ENCODE measurements at places on chromosomes 2 and 18.

GRCh38 chr18:75121266-75121665, 87.7 kb downstream of the PTGR3 start:
- no peak for DNase-seq

DNA sequence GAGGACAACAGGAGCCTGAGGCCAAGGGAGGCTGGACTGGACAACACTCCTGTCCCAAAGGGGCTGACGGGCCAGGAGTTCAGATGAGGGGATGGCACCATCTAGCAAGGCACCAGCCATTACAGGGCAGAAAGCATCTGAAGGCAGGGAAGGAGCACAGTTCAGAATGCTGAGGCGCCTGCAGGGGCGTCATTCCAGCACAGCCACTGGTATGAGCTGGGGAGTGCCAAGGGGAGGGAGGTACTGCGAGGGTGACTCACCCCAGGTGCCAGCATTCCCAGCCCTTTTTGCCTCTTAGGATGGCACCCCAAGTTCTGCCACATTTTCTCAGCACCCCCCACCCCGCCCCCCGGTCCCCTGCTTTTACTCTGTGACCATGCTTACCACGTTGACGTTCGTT, 129.8 kb upstream of the EPAS1 start:
- DNase-seq, result peak; percentile 41

GRCh38 chr2:26721115-26722032, 28.9 kb downstream of the KCNK3 start:
- no peak for DNase-seq

- DNase-seq, result peak; percentile 62
These were observed 80.0 kb downstream of the ETAA1 start for GRCh38 chr2:67476809-67477790.

- no peak for DNase-seq
These were observed 354.8 kb upstream of the CNTNAP5 start for GRCh38 chr2:123670286-123670685.

GRCh38 chr2:238005528-238005927, 38.7 kb downstream of the UBE2F start:
- DNase-seq, result no peak

GRCh38 chr2:109208071-109208950, 79.3 kb downstream of the SH3RF3 start:
- DNase-seq, result peak; percentile 95

DNA sequence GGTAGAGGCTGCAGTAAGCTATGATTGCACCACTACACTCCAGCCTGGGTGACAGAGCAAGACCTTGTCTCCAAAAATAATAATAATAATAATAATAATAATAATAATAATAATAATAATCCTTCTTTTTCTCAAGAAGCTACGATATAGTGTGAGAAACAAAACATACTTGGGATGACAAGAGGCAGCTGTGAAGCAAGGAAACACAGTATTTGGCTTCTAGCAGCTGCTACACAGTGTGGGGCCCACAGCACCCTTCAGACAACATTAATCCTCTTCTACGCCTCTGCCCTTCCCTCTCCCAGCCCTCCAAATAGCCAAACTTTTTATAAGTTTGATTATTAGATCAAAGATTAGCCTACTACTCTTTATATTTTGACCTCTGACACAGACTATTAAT, 62.2 kb downstream of the MYOM1 start:
- no peak for DNase-seq

DNA sequence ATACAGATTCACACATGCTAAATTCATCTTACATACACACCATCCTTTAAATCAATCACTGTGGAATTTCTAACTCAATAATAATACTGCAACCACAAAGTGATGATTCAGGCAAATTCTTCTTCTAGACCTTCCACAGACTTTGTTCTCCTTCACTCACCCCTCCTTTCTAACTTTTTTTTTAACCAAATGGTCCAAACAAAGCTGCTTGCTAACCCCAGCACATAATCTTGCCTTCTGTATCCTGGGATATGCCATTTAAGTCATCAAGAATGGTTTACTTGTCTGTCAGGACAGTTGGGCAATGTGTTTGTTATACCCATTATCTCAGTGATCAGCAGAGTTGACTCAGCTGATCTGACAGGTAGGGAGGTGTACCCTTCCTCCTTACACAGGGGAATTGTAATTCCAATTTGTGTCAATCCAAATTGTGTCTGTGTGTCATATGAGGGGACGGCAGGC, 10.0 kb downstream of the SLC40A1 start:
- DNase-seq, result peak; percentile 87

Measured in AG10803 (cell line).